Epithelial cell of proximal tubule (primary cell): ENCODE measurements at places on chromosomes 5 and 9. TPM values are rescaled to one million over a fixed set of nuclear protein-coding genes. Genes with fewer than 3 reads are reported as not detected.

The GLRA1 gene
- not detected in 2 replicates for total RNA-seq

GRCh38 chr5:102539996-102540728 lies 41.4 kb upstream of the SLCO6A1 start:
- DNase-seq: no peak

The FRMPD1 gene
- total RNA-seq: under 0.01 TPM in 1 of 2 replicates, not detected in the other

DNA sequence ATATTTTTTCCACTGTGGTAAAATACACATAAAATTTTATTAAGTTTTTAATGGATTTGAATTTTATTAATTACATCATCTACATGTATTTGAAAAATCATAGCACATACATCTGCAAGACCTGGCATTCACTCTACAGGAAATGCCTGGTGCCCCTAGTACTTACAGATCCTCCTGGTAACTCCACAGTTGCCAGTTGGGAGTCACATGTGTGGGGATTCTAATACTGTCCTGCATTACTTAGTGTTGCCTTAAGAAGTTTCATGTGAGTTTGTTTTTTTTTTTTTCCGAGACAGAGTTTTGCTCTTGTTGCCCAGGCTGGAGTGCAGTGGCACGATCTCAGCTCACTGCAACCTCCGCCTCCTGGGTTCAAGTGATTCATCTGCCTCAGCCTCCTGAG lies 18.1 kb downstream of the KDM3B start:
- DNase-seq: no peak

The DND1 gene
- 0.14 TPM in 1 of 2 replicates, not detected in the other for total RNA-seq

GRCh38 chr9:133603135-133603927 lies 5.9 kb downstream of the FAM163B start:
- DNase-seq: no peak

DNA sequence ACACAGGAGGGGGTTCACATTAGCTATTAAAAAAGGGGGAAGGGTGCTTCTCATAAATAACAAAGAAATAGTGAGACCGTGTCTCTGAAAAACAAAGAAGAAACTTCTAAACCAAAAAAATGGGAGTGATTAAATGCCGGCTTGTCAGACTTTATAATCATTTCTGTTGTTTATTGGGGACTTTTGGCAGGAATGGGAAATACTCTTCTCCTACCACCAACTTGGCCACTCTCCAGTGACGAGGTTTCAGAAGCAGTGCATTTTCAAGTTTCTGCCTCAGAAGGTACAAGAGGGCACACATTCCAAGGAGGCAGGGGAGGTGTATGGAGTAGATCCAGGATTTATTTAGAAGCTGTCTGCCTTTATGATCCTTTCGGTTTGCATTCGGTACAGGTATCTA lies 46.2 kb downstream of the LIX1 start:
- DNase-seq: peak; percentile 26

The LCNL1 gene
- total RNA-seq: not detected in 2 replicates

DNA sequence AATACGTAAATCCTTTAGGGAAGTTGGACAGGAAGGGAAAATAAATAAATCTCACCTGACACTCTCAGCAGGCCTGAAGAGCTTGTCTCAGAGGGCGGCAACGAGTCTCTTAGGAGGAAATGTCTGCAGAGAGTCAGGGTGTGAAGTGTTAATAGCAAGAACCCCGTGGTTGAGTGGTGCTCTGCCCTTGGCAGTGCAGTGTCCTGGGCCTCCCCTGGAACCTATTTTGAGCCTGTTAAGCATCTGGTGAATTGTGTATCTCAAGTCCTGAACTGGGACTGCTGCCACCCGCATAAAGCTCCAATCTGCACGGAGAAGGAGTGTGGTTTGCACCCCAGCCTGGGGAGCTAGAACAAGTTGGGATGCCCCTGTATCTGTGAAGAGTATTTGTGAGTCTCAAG lies 211.8 kb downstream of the GOLPH3 start:
- DNase-seq: no peak

GRCh38 chr5:1975898-1976765 lies 93.4 kb upstream of the IRX4 start:
- no peak for DNase-seq

DNA sequence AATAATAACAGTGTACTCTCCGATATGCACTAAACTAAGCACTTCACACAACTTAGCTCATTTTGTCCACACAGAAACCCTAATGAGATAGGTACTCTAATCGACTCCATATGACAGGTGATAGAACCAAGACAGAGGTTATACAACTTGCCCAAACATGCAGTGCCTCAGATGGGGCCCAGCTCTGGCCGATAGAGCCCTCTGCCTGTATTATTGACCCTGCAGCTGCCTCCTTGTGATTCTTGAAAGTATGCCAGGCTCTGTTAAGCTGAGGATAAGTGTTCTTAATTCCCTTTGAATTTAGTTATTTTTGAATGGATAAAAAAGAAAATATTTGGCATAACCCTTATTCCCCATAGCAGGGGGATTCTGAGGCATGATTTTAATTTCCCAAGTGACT lies 78.5 kb downstream of the HMHB1 start:
- no peak for DNase-seq

GRCh38 chr5:44945743-44946142 lies 137.0 kb downstream of the MRPS30 start:
- no peak for DNase-seq

- no peak for DNase-seq
Measured at GRCh38 chr5:73485715-73486114, 12.5 kb upstream of the BTF3 start.

DNA sequence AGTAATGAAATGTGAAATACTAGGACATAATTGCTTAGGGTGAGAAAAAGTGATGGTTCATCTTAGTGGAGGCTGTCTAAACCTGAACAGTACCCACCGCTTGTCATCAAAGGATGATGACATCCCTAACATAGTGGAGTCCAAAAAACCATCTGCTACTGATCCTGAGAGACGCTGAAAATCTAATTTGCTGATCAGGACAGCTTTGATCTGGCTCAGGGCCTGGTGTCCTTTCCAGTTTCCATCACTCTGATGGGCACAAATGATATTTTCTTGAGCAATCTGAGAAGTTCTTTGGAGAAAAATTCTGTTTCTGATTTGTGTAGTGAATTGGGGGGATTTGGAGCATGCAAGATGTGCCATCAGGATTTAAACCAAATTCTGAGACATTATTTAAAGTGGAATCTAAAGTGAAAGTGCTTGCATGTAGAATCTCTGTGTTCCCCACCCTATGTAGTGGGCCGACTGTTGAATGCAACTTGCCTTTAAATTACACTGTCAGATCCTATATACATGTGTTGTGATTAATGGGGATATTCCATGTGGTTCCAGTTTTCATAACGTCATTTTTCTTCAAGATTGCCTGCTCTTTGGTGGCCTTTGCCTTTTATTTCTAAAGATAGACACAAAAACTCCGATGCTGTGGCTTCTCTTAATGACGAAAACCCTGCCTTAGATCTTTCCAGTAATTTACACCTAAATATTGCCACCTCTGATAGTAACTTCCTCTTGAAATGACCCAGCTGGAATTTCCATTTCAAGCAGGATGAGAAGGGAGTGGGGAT lies 213.2 kb downstream of the PCSK5 start:
- DNase-seq: no peak

The CDKN2A gene
- 22.4 and 47.7 TPM in 2 replicates for total RNA-seq

- DNase-seq: no peak
Measured at GRCh38 chr5:141618030-141618803, 583 bp downstream of the DIAPH1 start.

DNA sequence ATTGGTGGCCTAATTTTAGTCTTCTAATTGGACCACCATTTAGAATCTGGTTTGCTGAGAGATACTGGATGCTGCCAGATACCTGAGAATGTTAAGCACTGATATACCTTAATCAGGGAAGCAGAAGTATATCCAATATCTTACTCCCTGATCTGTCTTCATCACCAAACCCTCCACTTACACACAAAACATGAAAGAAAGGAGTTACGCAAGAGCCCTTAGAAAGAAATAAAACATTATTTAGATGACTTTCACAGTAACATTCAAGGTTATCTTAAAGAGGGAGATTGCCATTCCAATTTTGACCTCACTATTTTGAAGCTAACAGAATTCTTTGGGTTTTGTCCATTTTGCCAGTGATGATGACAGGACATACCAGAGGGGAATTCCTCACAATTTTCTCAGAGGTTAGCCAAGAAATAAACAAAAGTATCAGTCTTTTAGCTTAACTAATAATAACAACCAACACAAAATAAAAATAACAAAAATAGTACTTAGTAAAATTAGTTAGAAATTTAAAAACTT lies 496.1 kb downstream of the NFIB start:
- no peak for DNase-seq

The TRMO gene
- total RNA-seq: 12.2 and 18.2 TPM in 2 replicates

The SPINK7 gene
- total RNA-seq: not detected in 2 replicates

DNA sequence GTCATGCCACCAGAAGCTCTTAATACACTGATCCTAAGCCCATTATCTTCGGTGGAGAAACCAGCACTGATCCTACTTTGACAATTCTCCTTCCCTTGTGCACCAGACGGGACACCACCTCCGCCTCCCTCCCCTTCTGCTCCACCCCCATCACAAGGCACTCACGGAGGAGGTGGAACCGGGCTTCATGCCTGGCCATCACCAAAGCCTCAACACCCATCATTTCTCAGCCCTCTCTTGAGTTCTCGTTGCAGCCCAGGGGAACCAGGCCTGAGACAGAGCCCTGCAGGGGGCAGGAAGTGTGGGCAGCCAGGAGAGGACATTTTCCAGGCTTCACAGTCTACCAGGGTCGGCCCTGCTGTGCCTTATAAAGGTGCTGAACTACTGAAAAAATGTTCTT lies 160.5 kb downstream of the GOLPH3 start:
- no peak for DNase-seq

DNA sequence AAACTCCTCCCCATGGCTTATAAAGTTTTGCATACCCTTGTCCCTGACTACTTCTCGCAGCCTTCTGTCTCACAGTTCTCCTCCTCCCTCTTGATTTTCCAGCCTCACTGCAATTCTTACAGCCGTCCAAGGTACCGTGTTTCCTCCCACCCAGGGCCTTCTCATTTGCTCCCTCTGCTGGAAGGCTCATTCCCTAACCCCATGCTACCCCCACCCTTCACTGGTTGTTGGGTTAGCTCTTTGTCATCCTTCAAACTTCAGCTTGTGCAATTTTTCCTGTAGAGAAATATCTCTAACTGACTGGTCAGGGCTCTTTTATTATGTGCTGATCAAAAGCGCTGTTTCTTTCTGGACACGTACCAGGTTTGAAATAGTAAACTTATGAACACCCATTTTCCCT lies 329.2 kb downstream of the EBF1 start:
- DNase-seq: no peak

DNA sequence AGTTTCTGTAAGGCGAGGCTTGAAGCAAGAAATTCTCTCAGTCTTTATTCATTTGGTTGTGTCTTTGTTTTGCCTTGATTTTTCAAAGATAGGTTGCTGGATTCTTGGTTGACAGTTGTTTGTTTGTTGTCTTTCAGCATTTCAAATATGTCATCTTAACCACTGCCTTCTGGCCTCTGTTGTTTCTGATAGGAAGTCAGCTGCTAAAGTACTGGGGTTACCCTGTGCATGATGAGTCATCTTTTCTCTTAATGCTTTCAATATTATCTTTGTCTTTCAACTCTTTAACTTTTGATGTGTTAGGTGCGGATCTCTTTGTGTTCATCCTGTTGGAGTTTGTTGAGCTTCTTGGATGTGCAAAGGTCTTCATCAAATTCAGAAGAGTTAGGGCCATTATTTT lies 1571.3 kb downstream of the MAT2B start:
- no peak for DNase-seq

- no peak for DNase-seq
Measured at GRCh38 chr5:153594785-153595184, 104.3 kb downstream of the GRIA1 start.

DNA sequence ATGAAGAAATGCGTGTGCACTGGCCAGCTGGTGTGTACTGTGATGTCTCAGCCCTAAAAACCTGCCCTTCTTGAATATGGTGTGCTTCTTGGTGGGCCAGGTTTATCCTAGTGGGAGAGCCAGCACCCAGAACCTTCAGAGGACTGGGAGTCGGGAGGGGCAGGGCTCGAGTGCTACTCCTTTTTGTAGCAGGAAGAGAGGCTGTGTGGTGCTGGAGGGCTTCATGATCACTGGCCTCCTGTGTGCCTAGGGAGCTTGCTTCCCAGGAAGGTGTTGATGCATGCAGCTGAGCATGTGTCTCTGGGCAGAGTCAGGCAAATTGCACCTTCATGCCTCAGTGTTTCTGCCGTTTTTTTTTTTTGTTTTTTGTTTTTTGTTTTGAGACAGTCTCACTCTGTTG lies 20.0 kb downstream of the PHF2 start:
- DNase-seq: no peak

The MEF2C gene
- total RNA-seq: 1.6 and 6.3 TPM in 2 replicates
